Stimulated activated CD8-positive, alpha-beta memory T cell treated with anti-CD3 and anti-CD28 coated beads, Interleukin-4, amount 100 ng/mL, for 24 hours (primary cell): ENCODE measurements at places on chromosomes 6 and 20.
A peak's percentile ranks its signal among the peaks of the same experiment; 100 is the strongest.

GRCh38 chr6:40585223-40585622 lies 1.9 kb downstream of the LRFN2 start:
- no peak for DNase-seq

DNA sequence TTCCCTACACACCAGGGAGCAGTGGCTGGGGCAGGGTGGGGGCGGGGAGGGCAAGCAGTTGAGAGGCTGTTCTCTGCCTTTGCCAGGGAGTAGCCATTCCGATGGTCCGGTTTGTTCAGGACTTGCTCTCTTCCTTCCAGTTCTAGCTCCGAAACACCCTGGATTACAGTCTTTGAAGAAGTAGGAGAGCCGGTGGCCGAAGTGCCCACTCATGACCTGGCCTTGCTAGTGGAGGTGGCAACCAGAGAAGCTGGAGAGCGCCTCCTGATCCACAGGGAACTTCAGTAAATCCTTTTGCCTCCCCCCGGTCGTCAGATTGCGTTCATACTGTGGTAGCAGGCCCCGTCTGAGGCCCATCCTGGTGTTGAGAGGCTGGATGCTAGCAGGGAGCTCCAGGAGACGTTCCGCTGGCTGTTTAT lies 92.8 kb downstream of the ARID1B start:
- no peak for DNase-seq

DNA sequence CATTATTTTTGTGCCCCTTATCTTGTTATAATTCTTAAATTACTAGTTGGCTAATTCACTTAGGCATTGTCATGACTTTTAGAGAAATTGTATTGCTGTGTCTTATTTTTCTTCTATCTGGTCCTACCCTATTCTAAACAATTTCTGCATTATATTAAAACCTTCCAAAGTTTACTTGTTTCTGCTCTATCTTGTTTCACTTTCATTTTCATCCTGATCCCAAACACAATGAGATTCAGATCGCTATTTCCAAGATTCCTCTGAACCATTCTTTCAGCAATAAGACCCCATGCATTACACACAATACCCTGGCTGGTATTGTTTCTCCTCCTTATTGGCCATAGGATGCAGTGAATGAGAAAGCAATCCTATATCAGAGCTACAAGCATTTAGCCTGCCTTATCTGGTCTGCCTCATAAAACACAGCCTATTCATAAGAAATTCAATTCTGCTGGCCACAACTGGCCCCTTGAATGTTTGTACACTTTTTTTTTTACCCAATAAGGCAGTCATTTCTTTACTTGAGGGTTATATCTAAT lies 69.9 kb upstream of the POU3F2 start:
- no peak for DNase-seq

- no peak for DNase-seq
These were observed 95.8 kb downstream of the CLVS2 start for GRCh38 chr6:123091896-123092271.

- no peak for DNase-seq
These were observed 88.3 kb downstream of the BMP2 start for GRCh38 chr20:6855796-6856195.

DNA sequence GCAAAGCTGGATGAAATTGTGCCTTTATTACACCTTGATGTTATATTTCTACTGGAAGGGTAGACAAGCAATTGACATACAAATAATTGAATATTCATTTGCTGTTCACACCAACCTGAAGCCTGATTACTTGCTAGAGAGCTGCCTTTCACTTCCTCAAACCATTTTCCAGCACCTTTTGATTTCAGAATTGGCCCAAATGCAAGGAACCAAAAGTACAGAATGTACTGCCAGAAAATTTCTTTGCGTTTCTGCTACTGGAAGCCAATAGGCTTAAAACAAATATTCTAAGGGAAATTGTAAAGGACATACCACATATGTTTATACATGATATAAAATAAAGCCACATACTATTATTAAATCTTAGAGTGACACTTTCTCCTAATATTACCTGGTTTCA lies 94.5 kb downstream of the RFPL4B start:
- no peak for DNase-seq

- DNase-seq = no peak
These were observed 209.9 kb upstream of the SLC35B3 start for GRCh38 chr6:8645212-8645611.

DNA sequence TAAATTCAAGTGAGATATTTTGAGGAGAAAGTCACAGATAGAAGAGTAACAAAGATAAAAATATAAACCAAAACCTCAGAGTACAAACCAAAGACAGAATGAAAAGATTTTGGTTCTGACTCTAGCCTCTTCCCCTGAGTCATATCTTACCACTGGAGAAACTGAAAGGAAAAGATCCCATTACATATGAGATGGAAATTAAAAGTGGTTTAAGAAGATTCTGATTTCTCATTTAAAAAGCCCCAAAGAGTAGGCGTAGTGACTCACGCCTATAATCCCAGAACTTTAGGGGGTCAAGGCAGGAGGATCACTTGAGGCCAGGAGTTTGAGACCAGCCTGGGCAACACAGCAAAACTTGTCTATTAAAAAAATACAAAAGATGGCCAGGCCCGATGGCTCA lies 30.6 kb downstream of the SPINT4 start:
- DNase-seq = no peak

- DNase-seq = no peak
These were observed 23.8 kb downstream of the RFPL4B start for GRCh38 chr6:112370946-112371345.

- no peak for DNase-seq
These were observed 33.6 kb upstream of the HSF2 start for GRCh38 chr6:122365775-122366403.

DNA sequence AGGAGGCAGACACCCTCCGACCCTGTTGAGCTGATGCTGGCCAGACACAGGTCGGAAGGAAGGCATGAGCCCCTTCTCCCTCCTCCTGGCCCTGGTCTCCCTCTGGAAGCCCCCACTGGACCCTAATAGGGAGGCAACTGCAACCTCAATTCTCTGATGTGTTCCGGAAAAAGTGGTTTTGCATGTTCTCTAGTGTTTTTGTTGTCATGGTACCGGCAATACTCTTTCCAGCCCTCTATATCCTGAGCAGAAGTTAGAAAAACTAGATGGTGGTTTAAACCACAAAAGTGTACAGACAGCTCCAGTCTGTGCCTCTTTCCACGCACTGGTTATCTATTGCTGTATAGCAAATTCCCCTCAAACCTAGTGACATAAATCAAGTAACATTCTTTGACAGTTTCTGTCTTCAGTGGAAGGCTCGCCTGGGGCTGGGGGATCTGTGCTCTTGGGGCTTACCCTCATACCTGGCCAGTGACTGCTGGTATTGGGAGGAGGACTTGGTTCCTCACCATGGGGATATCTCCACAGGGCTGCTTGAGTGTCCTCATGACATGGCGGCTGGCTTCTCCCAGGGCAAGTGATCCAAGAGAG lies 37.0 kb downstream of the SYTL3 start:
- no peak for DNase-seq

- no peak for DNase-seq
These were observed 34.5 kb upstream of the PREX1 start for GRCh38 chr20:48862279-48862678.

- DNase-seq = no peak
These were observed 52.6 kb upstream of the NAA20 start for GRCh38 chr20:19964289-19965265.

- no peak for DNase-seq
These were observed 1.9 kb downstream of the NPEPL1 start for GRCh38 chr20:58694241-58695083.

GRCh38 chr6:7311917-7312615 lies 933 bp downstream of the SSR1 start:
- peak; percentile 26 for DNase-seq

DNA sequence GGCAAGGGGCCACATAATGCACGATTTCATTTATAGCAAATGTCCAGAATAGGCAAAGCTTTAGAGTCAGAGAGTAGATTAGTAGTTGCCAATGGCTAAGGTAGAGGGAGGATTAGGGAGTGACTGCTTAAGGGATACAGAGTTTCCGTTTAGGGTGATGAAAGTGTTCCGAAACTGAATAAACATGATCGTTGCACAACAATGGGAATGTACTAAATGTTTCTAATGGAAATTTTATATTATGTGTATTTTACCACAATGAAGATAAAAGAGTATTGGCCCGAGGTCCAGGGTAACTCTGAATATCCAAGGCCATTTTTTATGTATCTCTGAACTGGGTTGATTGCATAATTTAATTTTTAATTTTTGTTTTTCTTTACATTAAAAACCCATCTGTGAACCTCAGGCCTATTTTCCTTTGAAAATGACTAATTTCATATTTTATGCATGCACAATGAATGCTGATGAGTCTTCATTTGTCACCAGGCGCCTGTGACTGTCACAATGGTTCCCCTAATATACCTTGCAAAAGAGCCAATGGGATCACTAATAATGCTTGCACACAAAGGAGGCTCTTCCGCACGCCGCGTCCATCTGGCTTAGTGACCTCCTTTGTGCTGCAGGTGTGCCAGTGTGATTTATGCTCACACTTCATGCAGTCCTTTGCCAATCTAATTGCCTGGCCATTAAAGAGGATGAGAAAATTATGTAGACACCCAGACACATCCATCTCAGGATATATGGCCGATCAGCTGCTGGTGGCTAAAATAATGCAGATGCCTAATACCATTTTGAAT lies 612.5 kb downstream of the CDH26 start:
- no peak for DNase-seq

DNA sequence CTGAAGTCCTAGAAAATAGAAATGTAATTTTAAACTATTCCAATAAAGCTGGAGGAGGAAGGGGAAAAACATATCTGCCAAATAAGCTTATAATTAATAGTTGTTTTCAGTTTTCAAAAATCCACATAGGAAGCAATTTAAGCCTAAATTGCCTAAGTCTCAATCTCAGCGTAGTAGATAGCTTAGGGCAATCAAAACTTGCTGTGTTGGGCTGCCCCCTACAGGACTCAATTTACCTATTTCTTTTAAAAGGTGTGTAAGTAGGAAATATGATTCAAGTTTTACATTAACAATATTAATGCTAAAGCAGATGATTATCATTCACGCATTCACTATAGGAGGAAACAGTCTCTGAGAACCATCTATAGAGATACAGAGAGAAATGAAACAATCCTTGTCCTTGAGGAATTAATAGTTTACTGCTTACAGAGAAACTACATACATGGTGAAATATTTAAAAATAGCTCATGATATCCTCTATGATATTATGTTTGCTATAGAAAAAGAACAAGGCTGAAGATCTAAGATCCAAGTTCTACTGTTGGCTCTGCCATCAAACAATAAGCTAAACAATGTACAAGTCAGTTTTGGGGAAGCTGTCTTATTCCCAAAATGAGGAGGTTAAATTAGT lies 102.1 kb downstream of the ATG5 start:
- DNase-seq = peak; percentile 50

DNA sequence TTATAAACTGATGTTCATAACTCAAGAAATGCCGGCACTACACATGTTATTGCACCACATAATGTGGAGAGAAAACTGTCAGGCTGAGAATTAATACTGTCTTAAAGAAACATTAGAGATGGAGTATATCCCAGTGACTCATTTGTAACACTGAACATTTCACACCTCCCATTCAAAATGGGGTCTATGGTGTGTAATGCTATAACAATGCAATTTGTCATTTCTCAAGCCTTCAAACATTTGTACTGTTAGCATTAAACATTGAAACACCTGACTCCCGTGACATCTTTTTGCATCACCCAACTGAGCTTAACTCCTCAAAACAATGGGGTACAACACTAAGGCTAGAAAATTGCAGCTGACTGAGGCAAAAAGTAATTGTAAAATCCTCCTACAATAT lies 151.7 kb downstream of the DST start:
- DNase-seq = no peak

GRCh38 chr6:148293181-148293995 lies 49.2 kb upstream of the SASH1 start:
- no peak for DNase-seq

GRCh38 chr6:18243302-18243893 lies 20.9 kb downstream of the DEK start:
- DNase-seq = no peak

DNA sequence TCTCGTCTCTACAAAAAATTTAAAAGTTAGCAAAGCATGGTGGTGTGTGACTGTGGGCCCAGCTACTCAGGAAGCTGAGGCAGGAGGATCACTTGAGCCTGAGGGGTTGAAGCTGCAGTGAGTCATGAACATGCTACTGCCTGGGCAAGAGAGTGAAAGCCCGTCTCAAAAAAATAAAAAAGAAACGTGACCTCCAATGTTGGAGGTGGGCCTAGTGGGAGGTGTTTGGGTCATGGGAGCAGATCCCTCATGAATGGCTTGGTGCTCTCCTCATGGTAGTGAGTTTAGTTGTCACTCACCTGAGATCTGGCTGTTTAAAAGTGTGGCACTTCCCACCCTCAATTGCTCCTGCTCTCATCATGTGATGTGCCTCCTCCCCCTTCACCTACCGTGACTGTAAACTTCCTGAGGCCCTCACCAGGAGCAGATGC lies 24.3 kb downstream of the RBL1 start:
- no peak for DNase-seq

DNA sequence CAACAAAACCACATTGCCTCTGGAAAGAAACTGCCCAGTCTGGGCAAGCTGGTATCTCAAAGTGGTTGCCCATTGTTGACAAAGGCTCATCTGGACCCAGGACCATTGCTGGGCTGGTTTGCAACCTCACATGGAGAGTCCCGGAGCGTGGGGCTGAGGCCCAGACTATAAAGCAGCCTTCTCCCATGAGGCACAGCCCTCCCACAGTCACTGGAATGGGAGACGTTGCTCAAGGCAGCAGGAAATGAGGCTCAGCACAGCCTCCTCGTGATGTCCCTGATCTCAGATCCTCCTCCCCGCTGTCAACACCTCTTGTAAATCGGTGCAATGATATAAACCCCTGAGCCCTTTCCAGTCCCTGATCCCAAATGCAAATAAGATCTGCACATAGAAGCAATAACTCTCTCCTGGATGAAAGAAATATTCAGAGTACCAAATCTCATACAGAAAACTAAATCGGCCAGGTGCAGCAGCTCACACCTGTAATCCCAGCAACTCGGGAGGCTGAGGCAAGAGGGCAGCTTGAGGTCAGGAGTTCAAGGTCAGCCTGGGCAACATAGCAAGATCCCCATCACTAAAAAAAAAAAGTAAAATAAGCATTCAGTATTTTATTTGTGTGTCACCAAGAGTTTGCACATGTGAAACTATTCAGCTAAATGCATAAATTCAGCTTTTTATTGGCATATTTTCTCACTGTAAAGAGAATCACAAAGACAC lies 103.0 kb upstream of the RREB1 start:
- DNase-seq = no peak
